ENCODE measurements at places on chromosomes 6 and 20.

DNA sequence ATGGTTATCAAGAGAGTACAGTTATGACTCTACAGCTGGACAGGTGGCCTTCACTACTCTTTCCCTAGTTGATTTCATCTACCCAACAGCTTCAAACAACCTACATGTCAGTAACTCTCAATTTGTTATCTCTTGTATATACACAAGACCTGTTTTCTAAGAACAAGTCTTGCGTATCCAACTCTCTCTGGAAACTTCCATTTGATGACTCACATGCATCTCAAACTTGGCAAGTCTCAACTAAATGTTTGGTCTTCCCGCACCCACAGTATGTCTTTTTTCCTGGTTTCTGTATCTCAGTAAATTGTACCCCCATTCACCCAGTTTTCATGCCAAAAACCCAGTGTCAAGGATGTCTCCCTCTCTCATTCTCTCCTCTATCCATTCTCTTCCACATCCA lies 97.7 kb downstream of the BTBD9 start:
- no peak for DNase-seq

DNA sequence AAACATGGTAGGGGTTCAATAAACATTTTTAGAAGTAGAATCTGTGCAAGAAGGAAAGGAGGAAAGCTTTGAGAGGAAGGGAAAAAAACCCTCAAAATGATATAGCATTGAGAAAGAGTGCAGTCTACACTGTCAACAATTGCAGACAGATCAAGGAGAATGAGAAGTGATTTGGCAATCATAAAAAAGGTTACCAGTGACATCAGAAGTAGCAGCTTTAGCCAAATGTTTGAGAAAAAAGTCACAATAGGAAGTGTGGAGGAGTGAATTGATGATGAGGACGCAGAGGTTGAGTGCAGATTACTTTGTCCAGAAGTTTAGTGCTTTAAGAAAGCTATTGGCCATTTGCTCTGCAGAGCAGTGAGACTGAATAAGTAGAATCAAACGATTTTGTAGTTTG lies 155.0 kb downstream of the GJA1 start:
- DNase-seq: no peak

DNA sequence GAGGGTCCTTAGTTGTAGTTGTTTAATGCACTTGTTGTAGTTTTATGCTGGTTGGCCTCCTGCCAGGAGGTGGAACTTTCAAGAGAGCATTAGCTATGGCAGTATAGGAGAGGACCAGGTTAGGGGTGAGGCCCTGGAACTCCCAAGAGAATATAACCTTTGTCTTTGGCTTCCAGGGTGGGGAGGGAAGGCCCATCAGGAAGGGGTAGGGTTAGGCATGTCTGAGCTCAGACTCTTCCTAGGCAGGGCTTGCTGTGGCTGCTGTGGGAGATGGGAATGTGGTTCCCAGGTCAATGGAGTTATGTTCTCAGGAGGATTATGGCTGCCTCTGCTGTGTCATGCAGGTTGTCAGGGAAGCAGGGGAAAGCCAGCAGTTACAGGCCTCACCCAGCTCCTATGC lies 20.0 kb upstream of the GABRR1 start:
- DNase-seq: no peak

DNA sequence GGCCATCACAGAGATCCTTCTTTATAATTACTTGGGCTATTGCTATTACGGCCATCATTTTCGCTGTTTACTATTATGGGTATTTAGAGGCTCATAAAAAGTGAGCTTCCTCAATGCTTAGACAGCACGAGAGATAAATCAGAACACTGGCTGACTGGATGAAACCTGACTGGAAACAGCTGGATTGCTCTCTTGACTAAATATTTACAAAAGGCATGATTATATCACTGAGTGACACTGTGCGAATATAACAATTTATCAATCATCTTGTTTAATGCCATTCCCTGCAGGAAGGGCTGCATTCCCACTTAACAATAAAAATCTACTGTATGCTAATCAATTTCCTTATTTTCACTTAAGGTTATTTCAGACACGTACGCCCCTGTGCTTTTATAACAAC lies 260.1 kb upstream of the ARID1B start:
- no peak for DNase-seq

- DNase-seq: no peak
Measured at GRCh38 chr20:7850775-7851490, 89.3 kb downstream of the HAO1 start.

DNA sequence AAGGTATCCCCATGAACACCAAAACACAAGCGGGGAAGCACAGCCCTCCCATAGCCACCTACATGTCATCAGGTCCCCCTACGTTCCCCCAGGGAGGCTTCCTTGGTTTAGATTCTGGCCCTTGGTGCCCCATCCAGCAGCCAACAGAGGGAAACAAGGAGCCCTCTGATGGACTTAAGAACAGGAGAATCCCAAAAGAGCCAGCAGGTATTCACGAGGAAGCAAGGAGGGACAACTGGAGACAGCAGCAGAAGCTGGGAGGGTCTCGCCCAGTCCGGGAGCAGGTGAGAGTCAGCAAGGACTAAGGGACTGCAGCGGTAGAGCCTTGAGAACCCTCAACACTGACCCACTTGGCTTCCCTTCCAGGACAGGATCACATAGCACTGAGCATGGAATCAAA lies 58.4 kb upstream of the TOP1 start:
- no peak for DNase-seq

DNA sequence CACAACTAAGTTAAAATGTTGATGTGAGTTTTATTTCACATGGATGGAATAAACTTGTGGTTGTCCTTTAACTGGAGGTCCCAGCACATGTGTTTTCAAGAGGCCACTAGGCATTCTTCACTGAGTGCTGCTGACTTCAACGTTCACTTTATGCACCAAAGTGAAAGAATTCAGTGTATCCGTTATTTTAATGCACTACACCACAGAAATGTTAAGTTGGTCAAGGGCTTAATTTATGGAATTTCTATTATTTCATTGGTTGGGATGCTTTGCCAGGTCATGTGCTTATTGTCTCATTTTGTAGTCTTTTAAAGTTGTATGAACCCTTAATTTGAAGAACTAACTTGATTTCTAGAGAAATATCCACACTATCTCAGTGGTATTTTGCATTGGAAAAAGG lies 106.4 kb downstream of the PPP1R14C start:
- DNase-seq: no peak

DNA sequence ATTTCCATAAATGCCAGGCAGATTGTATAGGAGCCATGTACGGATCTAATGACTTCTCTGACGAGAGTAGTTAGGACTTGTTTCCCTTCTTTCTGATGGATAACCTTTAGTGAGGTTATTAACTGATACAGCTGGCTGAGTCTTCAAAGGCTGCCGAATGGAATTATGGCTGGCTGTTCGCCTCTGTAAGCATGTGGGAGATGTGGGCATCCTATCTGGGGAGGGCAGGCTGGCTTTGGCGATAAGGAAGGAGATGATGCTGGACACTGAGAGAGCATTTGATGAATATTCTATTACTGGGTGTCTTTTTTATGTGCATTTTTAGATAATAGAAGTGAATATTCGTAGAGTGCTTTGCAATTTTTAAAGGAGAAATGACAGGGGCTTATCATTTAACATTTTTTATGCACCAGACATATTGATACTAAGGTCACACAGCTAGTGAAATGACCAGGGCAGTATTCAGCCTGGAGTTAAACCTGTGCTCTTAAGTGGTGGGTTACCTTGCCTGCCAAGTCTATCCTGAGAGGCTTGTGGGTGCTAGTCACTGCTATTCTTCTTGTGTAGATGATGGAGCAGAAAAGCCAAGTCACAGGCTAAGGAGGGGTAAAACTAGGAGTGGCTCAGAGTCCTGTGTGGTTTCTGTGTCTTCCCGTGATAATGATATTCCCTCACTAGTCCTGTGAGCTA lies 3.1 kb downstream of the PBOV1 start:
- DNase-seq: no peak

DNA sequence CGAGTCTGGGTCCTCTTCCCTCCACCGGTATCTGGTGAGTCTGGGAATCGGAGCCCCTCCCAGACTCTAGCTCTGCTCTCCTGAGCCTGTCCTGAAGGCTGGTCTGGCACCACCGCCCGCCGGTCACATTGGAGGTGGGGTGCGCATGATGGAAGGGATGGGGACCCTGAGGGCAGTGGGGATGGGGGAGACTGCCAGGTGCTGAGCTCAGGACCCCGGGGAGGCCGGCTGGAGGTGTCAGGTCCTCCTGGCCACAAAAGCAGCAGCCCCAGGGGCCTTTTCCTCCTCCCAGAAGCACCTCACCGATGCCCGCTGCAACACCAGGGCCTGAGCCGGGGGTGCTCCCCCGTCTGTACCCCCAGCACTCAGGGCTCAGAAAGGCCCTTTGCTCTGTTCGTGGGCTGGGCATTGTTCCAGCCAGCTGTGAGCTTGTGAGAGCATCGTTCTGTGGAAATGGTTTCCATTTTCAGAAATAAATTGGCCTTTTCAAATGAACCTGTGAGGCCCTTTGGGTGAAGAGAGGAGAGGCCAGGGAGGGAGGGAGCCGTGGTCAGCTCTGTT lies 2.5 kb upstream of the NPBWR2 start:
- DNase-seq: no peak

DNA sequence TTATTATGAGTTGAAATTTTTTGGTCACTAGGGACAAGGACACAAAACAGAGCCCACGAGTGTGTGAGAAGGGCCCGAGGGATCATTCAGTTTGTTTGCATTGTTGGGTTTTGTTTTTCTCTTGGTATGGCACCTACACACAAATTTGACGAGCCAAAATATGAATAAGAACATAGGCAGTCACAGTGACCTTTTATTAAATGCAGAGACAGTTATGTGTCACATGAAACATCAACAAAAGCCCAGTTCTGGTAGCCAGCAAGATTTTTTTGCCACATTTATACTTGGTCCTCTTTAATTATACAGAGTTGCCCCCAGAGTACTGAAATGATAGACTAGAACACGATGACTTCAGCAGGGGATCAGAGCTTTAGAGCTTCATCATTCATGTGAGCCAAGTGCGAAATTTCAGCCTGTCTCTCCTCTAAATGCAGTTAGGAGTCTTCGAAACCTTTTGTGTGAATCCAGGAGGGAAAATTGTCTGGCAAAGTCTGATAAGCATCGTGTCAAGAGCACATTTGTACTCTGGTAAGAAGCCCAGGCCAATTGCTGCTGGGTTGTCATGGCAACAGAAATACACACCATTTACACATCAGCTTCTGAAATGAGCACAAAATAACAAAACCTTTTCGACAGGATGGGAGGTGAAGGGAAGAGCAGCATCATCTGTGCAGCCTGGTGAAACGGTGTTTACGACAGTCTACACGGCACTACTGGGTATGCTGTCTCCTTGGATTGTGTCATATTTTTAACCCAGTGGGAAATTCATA lies 79.2 kb upstream of the RIPOR2 start:
- no peak for DNase-seq

- DNase-seq: no peak
Measured at GRCh38 chr6:7998103-7998725, 66.0 kb downstream of the BLOC1S5 start.
